ENCODE measurements at places on chromosomes 4 and X.

- DNase-seq = no peak
Observed at GRCh38 chrX:37752936-37753335, 26.9 kb upstream of the CYBB start.

GRCh38 chrX:128623361-128623760 lies 571.2 kb upstream of the ACTRT1 start:
- DNase-seq = no peak

GRCh38 chrX:17412692-17413091 lies 37.7 kb downstream of the NHS start:
- no peak for DNase-seq

GRCh38 chr4:164384416-164384815 lies 369.5 kb upstream of the SMIM31 start:
- no peak for DNase-seq
